Chondrocyte (in vitro differentiated cells): ENCODE measurements at places on chromosomes 7 and 10. TPM values are rescaled to one million over a fixed set of nuclear protein-coding genes. Genes with fewer than 3 reads are reported as not detected.

CALHM2 gene
- 1.3 to 10.9 TPM (median 9.9 TPM) in 3 replicates for total RNA-seq

ACSM6 gene
- not detected in 3 replicates for total RNA-seq

ZNF503 gene
- total RNA-seq = 12.3 to 26.0 TPM (median 24.8 TPM) in 3 replicates

CCDC3 gene
- 32.4 to 145 TPM (median 141 TPM) in 3 replicates for total RNA-seq

STAM gene
- 27.4 to 30.7 TPM (median 27.6 TPM) in 3 replicates for total RNA-seq

NHLRC2 gene
- total RNA-seq = 26.3 to 47.2 TPM (median 29.2 TPM) in 3 replicates

GIMAP4 gene
- total RNA-seq = not detected in 3 replicates

PCDH15 gene
- 0.12 TPM in 1 of 3 replicates, not detected in the others for total RNA-seq

CNOT4 gene
- total RNA-seq = 16.6 to 25.4 TPM (median 17.8 TPM) in 3 replicates

ODAD2 gene
- 1.0 to 3.8 TPM (median 1.1 TPM) in 3 replicates for total RNA-seq

PLEKHS1 gene
- not detected in 3 replicates for total RNA-seq

PPP1R17 gene
- not detected in 3 replicates for total RNA-seq

NEUROG3 gene
- total RNA-seq = not detected in 3 replicates

WDFY4 gene
- total RNA-seq = not detected in 3 replicates

TMEM184A gene
- 0.07 to 0.22 TPM (median 0.15 TPM) in 3 replicates for total RNA-seq

DYDC2 gene
- not detected in 3 replicates for total RNA-seq

FKBP14 gene
- 72.1 to 103 TPM (median 74.7 TPM) in 3 replicates for total RNA-seq
